Activated CD4-positive, alpha-beta T cell treated with anti-CD3 and anti-CD28 coated beads for 36 hours (primary cell): ENCODE measurements at places on chromosomes 11 and 22. TPM values are rescaled to one million over a fixed set of nuclear protein-coding genes. Genes with fewer than 3 reads are reported as not detected.

The CRYBB3 gene
- not detected for total RNA-seq

GRCh38 chr11:130029137-130029536 is 26.5 kb upstream of the PRDM10 start:
- H3K27me3 ChIP-seq: peaks cover 7% of the 10 kb centered on the region
- H3K4me3 ChIP-seq: no peak overlapping the region
- no peaks in the 10 kb centered on the region for H3K36me3 ChIP-seq
- H3K27ac ChIP-seq: no peak overlapping the region

DNA sequence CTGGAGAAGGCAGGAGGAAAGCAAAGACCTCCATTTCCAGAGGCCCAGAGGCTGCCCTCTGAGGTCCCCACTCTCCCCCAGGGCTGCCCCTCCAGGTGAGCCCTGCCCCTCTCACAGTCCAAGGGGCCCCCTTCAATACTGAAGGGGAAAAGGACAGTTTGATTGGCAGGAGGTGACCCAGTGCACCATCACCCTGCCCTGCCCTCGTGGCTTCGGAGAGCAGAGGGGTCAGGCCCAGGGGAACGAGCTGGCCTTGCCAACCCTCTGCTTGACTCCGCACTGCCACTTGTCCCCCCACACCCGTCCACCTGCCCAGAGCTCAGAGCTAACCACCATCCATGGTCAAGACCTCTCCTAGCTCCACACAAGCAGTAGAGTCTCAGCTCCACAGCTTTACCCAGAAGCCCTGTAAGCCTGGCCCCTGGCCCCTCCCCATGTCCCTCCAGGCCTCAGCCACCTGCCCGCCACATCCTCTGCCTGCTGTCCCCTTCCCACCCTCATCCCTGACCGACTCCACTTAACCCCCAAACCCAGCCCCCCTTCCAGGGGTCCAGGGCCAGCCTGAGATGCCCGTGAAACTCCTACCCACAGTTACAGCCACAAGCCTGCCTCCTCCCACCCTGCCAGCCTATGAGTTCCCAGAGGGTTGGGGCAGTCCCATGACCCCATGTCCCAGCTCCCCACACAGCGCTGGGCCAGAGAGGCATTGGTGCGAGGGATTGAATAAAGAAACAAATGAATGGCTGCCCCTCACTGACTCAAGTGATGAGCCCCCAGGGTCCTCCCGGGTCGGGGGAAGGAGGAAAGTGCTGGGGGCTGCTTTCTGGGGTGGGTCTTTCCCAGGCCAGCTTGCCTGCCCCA is 10.8 kb downstream of the SLC22A12 start:
- no peak overlapping the region for H3K4me3 ChIP-seq
- H3K36me3 ChIP-seq: no peaks in the 10 kb centered on the region
- no peaks in the 10 kb centered on the region for H3K4me1 ChIP-seq
- DNase-seq: no peak

The MPZL2 gene
- total RNA-seq: 30.1 TPM

GRCh38 chr11:114440121-114440860 is 1.0 kb downstream of the REXO2 start:
- H3K27ac ChIP-seq: peak overlapping the region; percentile 93
- no peaks in the 10 kb centered on the region for H3K27me3 ChIP-seq
- peak overlapping the region; percentile 93 for H3K4me3 ChIP-seq
- H3K4me1 ChIP-seq: peaks cover 27% of the 10 kb centered on the region
- H3K36me3 ChIP-seq: peaks cover 26% of the 10 kb centered on the region
- no peak for DNase-seq

The NUDT22 gene
- total RNA-seq: 74.1 TPM
